ENCODE measurements at places on chromosomes 6 and 20.

DNA sequence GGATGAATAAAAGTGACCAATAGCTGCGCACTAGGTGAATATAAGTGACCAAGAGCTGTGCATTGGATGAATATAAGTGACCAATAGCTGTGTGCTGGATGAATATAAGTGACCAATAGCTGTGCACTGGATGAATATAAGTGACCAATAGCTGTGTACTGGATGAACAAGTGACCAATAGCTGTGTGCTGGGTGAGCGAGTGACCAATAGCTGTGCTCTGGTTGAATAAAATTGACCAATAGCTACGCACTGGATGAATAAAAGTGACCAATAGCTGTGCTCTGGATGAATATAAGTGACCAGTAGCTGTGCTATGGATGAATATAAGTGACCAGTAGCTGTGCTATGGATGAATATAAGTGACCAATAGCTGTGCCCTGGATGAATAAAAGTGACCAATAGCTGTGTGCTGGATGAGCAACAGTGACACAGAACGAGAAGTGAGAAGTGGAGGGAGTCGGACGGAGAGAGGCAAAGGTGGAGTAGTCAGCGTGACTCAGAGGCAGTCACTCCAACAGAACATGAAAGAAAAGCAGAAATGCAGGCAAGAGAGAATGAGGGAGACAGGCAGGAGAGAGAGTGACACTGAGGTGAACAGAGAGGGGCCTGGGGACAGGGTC is 38.5 kb downstream of the RBM38 start:
- no peak for DNase-seq

- DNase-seq, result no peak
These were observed 177.2 kb upstream of the TAB2 start for GRCh38 chr6:149140137-149140909.

DNA sequence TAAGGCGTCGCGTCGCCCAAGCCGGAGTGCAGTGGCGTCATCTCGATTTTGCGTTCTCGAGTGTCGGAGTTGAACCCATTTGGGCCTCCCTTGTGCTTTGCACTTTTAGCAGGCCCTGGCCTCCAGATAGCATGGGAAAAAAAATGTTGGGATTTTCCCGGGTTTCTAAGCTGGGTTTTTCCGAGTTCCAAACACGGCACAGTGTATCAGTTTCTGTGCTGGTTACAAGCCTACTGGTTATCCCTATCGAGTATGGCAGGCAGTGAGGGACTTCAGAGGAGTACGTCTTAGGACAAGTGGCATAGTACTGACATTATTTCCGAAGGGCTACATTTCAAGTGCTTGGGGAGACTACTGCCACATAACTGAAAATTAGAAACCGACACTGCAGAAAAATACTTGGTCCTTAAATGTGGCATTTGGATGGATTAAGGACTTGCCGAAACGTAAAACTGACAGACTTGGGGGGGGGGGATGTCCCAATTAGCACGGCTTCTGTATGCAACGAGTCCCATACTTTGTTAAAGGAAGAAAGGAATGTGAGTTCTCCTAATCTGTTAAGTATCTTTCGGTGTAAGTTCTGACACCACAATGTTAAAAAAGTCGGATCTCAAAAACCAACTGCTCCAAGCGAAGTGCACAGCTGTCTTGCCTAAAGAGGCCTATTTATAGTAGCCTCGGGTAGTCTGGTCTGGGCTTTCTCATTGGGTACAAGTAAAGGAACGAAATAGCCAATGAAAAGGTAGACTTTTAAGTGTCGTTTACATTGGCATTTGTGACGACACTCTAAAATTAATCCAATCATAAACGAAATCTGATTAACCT is 70.2 kb downstream of the HFE start:
- no peak for DNase-seq

GRCh38 chr6:124123617-124124209 is 320.0 kb downstream of the NKAIN2 start:
- DNase-seq, result no peak

DNA sequence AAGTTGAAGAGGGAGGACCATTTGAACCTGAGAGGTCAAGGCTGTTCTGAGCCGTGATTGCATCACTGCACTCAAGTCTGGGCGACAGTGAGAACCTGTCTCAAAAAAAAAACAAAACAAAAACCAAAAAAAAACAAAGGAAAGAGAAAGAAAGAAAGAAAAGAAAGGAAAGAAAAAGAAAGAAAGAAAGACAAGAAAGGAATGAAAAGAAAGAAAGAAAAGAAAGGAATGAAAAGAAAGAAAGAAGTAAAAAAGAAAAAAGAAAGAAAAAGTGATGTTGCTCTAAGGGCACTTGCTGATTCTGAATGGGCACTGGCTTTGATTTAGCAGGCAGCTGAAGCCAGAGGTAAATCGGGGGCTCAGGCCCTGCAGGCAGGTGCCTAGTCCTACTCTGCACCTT is 161.0 kb downstream of the MCHR2 start:
- DNase-seq, result no peak

DNA sequence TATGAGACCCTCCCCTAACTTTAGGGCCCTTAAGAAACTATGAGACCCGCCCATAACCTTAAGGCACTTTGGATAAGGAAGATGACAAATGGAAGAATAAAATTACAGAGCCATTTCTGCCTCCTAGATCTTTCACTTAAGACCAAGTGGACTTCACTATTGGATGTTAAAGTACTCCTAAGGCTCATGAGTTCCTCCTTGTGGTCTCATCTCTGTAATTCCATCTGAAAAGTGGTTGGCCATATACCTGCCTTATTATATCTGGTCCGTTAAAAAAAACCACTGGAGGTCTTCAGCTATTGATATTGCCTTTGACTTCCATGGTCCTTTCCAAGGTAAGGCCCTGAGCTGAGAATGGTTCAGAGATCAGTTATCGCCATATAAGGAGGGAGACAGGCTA is 310.3 kb downstream of the EYA4 start:
- DNase-seq, result no peak
